ENCODE measurements at places on chromosomes 4 and X.

DNA sequence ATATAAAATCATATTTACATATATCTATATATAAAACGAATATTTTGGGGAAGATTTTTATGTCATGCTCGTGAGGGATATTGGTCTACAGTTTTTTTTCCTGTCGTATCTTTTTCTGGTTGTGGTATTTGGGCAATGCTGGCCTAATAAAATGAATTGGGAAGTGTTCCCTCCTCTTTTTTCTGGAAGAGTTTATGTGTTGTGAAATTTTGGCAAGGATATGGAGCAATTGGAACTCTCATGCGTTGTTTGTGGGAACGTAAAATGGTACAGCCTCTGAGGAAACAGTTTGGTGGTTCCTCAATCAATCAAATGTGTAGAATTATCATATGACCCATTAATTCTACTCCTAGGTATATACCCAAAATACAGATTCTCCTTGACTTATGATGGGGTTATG lies 69.8 kb downstream of the ZNF182 start:
- DNase-seq, result no peak

DNA sequence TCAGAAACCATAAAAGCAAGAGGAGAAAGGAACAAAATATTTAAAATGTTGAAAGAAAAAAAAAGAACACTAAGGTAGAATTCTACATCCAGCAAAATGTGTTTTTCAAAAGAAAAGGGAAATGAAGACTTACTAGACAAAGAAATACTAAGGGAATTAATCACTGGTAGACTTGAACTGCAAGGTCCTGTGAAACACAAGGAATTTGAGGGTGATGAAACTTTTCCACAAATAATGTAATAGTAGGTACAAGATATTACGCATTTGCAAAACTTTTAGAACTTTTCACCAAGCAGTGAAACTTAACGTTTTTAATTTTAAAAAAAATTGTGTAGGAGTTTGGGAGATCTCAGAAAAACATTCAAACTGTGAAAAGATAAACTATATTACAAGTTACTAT lies 180.3 kb upstream of the MAGEB16 start:
- DNase-seq, result no peak

GRCh38 chr4:12791536-12791935 lies 692.6 kb downstream of the RAB28 start:
- DNase-seq, result no peak

DNA sequence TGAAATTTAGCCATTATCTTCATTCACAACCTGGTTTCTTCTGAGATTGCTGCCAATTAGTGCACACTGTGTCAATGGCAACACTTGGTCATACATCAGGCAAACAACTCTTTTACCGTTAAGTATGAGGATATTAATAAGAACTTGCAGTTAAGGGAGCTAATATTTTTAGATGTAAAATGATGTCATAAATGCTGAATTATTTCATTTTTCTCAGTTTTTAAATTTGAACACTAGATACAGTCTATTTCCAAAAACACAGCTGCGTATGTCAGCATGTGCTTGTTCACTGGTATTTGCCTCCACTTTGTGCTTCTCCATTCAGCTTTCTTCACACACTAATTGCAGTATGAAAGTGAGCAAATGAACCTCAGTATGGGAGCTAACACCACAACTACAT lies 1.6 kb downstream of the KLHL13 start:
- no peak for DNase-seq
